ENCODE measurements at places on chromosomes 3 and 15.
A peak's percentile ranks its signal among the peaks of the same experiment; 100 is the strongest.

DNA sequence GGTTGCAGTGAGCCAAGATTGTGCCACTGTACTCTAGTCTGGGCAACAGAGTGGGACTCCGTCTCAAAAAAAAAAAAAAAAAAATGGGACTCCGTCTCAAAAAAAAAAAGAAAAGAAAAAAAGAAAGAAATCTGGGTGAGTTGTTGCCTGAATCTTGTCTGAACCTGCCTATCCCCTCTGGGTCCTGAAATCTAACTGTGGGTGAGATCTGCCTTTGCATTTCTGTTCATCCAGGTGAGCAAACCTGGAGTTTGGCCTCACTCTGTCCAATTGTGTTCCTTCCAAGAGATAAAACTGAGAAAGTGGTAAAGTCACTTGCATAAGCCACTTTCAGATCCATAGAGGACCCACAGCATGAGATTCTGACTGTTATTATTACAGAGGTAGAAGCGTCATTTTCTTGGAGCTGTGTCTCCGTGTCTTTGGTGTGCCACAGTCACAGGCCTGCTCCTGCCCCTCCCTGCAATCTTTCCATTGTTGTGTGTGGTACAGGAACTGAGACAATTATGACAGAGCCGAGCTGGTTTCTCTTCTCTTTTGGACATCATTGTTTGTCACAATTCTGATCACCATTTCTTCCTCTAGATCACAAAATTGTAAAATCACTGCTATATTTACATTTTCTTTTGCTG is 235.9 kb downstream of the LPP start:
- no peak for DNase-seq

GRCh38 chr15:95557226-95558046 is 773.1 kb upstream of the NR2F2 start:
- DNase-seq, result peak; percentile 90

- no peak for DNase-seq
Measured at GRCh38 chr3:159838938-159839337, 149.7 kb upstream of the IL12A start.

DNA sequence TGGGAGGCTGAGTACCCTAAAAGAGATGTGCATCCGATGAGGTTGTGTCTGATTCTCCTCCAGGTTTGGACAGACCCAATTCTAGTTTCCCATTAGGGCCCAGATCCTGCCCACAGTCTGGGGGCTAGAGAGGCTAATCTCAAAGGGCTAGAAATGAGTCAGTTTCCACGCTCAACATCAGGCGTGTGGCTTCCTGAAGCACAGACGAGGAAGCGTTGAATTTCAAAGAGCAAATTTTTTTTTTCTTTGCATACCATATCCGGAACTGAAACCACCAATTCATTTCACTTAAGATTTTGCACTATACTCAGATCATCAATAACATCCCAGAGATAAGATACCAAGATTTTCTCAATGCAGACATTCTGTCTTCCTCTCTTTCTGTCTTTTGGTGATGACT is 173.8 kb upstream of the BCL6 start:
- no peak for DNase-seq

GRCh38 chr3:141242377-141243092 is 10.9 kb downstream of the PXYLP1 start:
- no peak for DNase-seq

GRCh38 chr15:98433346-98433745 is 215.0 kb upstream of the IGF1R start:
- no peak for DNase-seq

GRCh38 chr15:40047415-40048210 is 8.6 kb upstream of the SRP14 start:
- peak; percentile 88 for DNase-seq

DNA sequence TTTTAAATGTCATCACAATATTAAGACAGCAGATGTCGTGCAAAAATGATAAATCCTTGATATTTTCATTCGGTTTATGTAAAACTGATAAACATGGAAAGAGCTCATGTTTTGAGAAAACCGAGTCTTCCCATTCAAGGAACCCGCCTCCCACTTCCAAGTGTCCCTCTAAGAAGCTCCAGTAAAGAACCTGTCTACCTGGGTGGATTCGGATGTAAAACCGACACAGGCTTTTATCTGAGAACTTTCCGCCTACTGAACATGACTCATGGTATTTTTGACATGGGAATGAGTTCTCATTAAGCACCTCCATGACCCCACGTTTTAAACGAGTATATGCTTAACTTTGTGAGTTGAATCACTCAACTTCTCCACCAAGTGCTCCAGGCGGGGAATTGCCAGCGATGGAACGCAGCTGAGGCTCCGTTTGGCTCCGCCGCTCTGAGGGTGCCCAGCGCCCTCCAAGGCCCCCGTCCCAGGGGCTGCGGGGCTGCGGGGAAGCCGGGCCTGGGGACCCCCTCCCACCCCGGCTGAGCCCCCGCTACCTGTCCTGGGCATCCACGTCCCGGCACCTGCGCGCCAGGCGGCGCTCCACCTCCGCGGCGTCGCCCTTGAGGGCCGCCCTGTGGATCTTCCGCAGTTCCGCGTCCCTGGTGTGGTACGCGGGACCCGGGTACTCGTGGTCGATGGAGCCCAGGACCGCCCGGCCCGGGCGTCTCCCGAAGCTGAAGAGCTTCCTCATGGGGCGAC is 119.9 kb downstream of the LMLN start:
- peak; percentile 66 for DNase-seq

DNA sequence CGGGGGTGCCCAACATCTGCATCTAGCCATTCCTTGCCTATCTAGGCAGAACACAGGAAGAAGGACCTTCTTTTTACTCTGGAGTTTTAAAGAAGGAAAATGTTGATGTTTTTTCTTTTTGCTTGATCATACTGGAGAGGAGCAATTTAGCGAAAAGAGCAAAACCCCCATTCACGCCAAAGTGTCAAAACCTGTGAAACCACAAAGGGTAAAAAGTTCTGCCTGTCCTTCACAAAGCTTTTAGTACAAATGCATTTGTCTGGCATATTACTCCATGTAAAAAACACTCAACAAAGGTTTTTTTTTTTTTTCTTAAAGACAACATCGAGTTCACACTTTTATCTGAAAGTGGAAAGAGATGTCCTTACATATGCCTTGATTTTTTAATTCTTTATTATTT is 214.2 kb upstream of the MRPL3 start:
- DNase-seq, result no peak

DNA sequence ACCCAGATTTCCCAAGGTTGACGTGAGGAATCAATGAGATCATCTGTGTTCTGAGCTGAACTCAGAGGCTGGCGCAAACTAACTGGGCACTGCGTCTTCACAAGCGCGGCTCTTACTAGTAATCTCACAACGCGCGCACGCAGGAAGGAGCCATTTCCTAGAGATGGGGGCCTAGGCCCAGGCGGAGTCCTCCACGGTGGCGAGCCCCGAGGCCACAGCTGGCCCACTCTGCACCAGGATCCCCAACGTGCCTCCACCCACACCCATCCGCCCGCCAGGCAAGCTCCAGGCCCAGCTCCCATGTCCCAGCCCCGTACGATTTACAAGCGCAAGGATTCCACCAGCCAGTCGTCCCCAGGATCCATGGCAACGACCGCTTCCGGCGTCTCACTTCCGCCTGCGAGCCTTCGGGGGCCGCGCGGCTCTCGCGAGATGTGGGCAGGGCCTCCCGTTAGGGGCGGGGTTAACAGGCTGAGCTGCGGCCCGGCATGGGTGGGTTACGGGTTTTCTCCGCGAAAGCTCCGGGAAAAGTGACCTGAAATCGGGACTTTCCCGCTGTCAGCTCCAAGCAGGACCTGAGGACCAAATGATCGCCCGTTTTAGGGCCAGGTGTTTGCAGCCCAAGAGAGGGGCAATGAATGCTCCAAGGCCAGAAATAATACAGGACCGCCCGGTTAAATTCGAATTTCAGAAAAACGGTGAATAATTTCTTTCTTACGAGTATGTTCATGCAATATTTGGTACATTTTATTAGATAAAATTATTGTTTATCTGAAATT is at the start of gene WDR73:
Gene WDR73 (minus strand): TSS at position 374 of the 779 bp plus-strand sequence. CDS start 9 bp downstream, at position 365.
- peak; percentile 97 for DNase-seq

DNA sequence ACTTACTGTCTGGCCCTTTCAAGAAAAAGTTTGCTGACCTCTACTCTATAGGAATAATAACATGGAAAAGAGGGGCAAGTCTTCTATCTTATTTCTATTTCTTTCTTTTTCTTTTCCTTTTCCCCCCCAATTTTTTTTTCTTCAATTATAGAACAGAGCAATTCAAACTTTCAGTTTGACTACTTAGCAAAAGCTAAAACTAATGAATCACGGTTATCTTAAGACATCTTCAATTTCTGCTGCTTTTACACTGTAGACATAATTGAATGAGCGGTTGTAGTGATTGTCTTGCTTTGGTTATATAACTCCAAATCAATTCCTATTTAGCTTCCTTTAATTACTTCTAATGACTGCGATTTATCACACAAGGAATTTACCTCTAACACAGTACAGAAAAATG is 74.3 kb upstream of the P2RY1 start:
- no peak for DNase-seq

GRCh38 chr3:16533928-16534574 is 20.6 kb upstream of the RFTN1 start:
- no peak for DNase-seq

GRCh38 chr15:90028376-90028944 is 27.3 kb downstream of the ZNF710 start:
- DNase-seq, result no peak

- peak; percentile 10 for DNase-seq
Measured at GRCh38 chr3:118781839-118782238, 252.8 kb downstream of the IGSF11 start.

- no peak for DNase-seq
Measured at GRCh38 chr3:159751752-159752151, 236.9 kb upstream of the IL12A start.

GRCh38 chr3:157123621-157124020 is 36.3 kb downstream of the CCNL1 start:
- DNase-seq, result no peak

GRCh38 chr3:193987186-193987585 is 148.8 kb upstream of the HES1 start:
- DNase-seq, result peak; percentile 72

DNA sequence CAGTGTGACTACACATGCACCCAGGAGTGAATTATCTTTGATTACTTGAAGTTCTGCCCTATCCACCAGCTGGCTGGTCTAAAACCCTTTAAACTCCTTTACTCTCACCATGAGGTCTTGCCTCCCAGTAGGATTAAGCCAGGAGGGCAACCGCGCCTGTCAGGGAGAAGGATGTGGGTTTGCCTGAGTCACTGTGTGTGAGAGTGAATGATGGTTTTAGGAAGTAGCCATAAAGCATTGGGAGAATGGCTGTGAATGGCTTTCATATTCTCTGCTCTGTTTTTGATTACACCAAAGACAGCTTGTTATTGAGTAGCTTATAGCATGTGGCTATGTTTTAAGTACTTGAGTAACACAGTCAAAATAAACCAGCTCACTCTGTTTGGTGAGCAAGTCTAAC is 637.7 kb upstream of the TBL1XR1 start:
- DNase-seq, result peak; percentile 93

DNA sequence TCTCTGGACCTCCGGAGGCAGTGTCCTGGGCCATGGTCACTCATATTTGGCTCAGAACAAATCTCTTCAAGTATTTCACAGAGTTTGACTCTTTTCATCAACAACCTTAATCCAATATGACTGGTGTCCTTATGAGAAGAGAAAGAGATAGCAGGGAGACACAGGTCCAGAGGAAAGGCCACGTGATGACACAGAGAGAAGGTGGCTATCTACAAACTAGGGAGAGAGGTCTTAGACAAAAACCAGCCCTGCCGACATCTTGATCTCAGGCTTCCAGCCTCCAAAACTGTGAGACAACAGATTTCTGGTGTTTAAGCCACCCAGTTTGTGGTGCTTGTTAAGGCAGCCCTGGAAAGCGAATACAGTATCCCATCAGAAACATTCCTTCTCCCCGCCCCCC is 237.1 kb upstream of the PROK2 start:
- DNase-seq, result no peak

DNA sequence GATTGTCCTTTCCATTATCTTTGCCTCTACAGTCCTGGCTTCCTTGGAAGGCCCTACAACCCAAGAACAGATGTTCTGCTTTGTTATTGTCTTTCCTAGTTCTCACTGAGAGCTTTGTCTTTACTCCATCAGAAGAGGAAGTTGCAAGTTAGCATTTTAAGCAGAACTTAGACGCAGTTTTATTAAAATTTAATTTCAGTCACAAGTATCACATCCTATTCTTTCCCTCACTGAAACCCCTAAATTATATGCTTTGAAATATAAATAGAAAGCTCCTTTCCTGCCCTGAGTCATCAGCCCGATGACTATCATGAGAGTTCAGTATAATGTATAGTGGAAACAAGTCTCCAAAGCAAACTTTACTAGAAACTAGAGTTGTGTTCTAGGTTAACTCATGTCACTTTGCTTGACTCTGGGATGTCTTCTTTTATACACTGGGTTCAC is 291.2 kb upstream of the RBMS3 start:
- DNase-seq, result peak; percentile 21

DNA sequence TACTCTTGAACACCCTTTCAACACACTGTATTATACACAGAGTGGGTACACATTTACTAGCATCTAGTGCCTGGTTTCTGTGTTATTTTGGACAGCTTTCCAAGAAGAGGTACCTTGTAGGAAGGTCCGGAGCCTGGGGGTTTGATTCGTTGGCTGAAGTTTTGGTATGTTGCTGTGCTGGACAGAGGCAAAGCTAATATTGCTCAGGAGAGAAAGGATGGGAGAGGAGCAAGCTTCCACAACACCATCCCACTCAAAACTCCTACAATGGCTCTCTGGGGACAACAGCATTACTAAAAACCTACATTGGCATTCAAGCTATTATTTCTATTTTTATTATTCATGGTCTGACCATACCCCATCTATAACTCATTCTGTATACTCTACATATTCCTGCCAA is 1.1 kb upstream of the LYSMD2 start:
- no peak for DNase-seq
